Activated CD8-positive, alpha-beta memory T cell treated with anti-CD3 and anti-CD28 coated beads, Interleukin-2, amount 50 U/mL, for 4 hours (primary cell): ENCODE measurements at places on chromosomes 6 and 20.

DNA sequence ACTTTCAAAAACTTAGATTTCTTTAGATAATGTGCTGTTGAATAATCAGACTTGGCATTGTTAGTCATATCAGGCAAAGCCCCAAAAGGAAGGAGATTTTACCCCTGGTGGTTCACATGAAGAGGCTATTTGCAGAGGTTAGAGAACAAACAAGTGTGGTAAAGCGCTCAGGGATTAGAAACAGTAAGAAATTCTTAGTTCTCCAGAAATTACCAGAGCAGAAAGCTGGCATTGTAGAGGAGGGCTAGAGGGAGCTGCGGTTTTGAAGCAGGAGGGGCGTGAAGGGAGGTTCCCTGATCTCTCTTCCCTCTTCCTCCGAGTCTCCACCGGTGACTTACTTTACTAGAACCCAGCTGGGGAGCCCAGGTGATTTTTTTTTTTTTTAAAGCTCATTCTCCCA, 10.2 kb downstream of the MYO6 start:
- DNase-seq = no peak

DNA sequence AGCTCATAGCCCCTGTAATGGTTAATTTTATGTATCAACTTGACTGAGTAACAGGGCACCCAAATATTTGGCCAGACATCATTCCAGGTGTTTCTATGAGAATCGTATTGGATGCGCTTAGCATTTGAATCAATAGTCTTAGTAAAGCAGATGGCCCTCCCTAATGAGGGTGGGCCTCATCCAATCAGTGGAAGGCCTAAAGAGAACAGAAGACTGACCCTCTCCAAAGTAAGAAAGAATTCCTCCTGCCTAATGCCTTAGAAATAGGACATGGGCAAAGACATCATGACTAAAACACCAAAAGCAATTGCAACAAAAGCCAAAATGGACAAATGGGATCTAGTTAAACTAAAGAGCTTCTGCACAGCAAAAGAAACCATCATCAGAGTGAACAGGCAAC, 352.5 kb upstream of the SASH1 start:
- no peak for DNase-seq

DNA sequence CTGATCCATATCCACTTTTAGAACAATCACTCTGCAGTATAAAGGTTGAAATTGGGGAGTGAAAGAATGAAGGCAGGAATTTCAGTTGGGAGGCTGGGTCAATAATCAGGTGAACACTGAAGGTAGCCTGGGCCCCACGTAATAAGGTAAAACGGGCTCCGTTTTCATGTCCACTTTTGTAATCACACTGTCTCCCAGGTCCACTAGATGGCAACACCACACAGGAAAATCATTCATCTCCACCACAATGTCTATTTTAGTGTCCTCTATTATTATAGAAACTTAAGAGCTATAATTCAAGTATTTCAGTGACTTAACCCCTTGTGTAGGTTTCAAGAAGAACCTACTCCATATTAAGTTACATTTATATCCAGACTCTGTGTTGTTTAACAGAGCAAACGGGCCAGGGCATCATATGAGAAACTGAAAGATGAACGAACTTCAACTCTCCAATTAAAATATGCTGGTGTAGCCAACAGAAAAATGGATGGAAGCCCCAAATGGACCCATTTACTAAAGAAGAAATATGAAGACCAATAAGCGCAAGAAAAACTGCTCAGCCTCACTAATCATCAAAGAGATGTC, 45.9 kb upstream of the MC3R start:
- DNase-seq = no peak

GRCh38 chr20:22684763-22685443, 100.5 kb upstream of the FOXA2 start:
- no peak for DNase-seq

GRCh38 chr6:146634022-146634421, 35.2 kb downstream of the ADGB start:
- DNase-seq = no peak

- no peak for DNase-seq
Measured at GRCh38 chr6:1631251-1631650, 21.5 kb downstream of the FOXC1 start.

GRCh38 chr20:19969106-19969505, 48.1 kb upstream of the NAA20 start:
- DNase-seq = no peak

- no peak for DNase-seq
Measured at GRCh38 chr20:64244870-64245603, 10.5 kb upstream of the PCMTD2 start.

DNA sequence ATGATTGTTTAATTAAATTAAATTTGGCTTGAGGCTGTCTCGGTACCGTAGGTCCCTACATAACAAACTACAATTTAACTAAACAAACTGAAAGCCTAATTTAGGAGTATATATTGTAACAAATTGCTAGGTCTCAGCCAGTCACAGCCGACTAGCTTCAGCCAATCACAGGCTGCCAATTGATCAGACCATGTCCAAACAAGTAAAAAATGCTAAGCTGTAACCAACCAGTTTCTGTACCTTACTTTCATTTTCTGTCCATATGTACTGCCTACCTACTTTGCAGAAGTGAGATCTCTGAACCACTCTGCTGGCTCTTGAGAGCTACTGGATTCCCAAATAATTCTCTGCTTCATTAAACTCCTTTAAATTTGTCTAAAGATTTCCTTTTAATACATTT, 648.0 kb upstream of the GJE1 start:
- DNase-seq = no peak

- DNase-seq = no peak
Measured at GRCh38 chr6:36836111-36837021, 2.9 kb downstream of the CPNE5 start.

GRCh38 chr6:129853996-129854711, 7.0 kb downstream of the TMEM244 start:
- DNase-seq = no peak

DNA sequence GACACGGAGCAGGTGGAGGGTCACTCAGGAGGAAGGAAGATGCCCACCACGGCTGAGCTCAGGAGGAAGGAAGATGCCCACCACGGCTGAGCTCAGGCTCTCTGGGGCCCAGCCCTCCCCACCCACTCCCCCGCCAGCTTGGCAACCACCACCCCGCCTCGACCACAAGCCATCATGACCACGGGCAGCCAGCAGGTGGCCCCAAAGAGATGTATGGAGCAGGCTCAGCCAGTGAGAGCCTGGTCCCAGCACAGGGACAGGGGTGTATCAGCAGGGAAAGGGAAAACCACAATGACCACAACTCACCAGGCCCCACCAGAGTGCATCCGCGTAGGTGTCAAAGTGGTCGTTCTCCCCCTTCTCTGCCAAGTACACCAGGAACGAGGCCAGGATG, 30.4 kb downstream of the KCNQ2 start:
- DNase-seq = peak; percentile 61

GRCh38 chr6:52697903-52698302, 27.0 kb downstream of the TMEM14A start:
- DNase-seq = no peak

GRCh38 chr20:49043000-49043399, 3.1 kb upstream of the CSE1L start:
- DNase-seq = no peak

DNA sequence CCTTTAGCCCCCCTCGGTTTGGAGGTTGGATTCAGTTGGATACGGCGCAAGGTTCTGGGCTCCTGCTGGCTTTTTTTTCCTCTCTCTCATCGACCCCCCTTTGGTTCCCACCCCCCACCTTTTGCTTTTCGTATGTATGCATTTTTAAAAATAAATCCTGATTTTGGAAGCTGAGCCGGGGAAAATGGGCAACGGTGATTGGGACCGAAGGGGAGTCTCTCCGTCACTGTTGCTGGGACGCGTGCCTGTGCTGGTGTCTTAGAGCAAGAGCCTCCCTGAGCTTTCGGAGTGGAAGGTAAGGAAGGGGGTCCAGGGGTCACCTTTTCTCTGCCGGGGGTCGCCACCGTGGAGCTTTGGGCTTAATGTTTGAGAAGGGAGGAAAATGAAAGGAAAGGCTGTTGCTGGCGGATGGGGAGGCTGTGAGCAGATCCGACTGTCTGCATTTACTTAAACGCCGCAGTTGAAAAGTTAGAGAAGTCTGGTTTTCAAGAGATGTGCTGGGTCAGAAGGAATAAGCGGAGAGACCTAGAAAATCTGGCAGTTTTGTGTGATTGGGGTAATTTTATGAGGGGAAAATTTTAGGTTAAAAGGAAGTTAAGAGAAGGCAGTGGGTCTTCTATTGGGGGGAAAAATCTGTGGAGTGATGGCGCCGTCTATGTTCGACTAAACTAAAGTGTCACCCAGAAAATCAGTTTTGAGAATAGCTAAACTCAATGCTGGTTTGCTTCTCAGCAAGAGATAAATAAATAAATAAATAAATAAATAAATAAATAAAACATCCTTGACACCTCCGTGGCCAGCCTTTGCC, 828 bp downstream of the ADGRB3 start:
- no peak for DNase-seq

DNA sequence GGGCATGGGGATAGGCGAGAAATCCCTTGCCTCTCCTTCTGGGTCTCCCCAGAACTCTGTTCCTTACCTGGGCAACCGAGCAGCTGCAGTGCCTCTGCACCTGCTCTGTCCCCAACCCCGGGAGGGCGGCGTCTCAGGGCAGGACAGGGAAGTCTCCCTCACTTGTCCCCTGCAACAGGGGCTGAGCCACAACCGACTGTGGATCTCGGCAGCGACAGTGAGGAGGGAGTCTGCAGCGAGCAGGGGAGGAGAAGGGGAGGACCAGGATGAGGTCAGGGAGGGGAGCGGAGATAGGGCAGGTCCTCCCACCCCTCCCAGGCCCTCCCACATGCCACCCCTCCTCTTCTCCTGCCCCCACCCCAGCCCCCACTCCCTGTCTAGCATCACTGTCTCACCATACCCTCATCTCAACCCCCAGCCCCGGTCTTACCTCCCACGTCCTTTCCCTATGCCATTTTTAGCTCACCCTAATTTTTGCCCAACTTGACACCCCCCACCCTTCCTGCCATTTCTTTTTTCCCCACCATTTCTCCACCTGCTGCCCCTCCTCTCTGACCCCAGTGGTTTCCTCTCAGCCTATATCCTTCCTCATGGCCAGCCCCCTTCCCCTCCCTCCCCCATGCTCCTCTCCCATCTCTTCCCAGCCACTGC, at the start of gene TNXB:
Gene TNXB, minus strand, starts transcription at position 225 of the 651 bp plus-strand sequence. CDS start 11,140 bp downstream, outside the sequence.
- no peak for DNase-seq

- no peak for DNase-seq
Measured at GRCh38 chr20:59966428-59966827, 8.2 kb downstream of the CDH26 start.
